ENCODE measurements at places on chromosomes 13 and 19.

GRCh38 chr13:99087954-99088491, 110.2 kb upstream of the DOCK9 start:
- DNase-seq, result no peak

DNA sequence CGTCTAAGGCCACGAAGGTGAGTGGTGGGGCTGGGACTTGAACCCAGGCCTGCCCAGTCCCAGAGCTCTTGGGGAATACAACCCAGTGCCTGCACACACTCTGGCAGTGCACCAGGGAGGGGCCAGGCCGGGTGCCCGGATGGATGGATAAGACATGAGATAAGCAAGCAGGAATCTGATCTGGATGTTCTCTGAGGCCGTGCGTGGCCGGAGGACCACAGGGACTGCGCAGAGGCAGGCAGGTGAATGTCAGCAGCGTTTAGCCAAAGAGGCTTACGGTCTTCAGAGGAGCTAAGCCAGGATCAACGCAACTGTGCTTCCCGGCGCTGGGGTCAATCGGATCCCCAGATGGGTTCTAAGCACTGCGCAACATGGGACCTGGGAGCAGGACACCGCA, 1.5 kb downstream of the ZNF787 start:
- no peak for DNase-seq

DNA sequence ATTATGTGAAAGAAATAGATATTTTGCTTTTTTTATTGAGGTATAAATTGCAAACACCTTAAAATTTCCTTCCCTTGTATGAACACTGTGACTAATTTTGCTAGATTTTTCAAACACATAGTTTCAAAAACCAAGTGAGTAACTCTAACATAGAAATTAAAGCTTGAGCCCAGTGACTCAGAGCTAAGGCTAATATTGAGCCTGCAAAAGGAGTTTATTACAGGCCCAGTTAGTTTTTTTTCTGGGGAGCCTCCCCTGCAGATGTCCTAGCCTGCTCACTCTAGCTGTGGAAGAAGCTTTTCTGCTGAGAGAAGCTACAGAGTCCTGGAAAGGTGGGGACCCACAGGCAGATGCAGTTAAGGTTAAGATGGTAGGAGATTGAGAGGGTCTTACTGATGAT, 3.4 kb downstream of the ZNF430 start:
- no peak for DNase-seq

DNA sequence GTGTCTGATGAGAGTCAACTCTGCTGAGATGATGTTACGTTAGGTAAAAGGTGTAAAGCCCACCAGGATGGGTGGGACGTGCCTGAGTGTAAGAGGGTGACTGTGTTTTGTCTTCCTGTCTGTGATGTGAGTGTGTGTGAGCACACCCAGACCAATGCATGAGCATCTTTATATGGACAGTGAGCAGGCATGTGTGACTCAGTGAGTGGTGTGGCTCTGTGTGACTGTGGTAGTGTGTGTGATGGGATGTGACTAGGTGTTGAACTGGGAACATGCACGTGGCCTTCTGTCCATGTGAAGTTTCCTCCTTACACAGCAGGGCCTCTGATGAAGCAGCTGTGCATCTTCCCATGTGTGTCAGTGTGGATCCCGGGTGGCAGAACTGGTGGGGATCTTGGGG, 17.8 kb upstream of the LGALS16 start:
- DNase-seq, result no peak

GRCh38 chr13:30978981-30979956, 46.8 kb downstream of the TEX26 start:
- peak; percentile 25 for DNase-seq

DNA sequence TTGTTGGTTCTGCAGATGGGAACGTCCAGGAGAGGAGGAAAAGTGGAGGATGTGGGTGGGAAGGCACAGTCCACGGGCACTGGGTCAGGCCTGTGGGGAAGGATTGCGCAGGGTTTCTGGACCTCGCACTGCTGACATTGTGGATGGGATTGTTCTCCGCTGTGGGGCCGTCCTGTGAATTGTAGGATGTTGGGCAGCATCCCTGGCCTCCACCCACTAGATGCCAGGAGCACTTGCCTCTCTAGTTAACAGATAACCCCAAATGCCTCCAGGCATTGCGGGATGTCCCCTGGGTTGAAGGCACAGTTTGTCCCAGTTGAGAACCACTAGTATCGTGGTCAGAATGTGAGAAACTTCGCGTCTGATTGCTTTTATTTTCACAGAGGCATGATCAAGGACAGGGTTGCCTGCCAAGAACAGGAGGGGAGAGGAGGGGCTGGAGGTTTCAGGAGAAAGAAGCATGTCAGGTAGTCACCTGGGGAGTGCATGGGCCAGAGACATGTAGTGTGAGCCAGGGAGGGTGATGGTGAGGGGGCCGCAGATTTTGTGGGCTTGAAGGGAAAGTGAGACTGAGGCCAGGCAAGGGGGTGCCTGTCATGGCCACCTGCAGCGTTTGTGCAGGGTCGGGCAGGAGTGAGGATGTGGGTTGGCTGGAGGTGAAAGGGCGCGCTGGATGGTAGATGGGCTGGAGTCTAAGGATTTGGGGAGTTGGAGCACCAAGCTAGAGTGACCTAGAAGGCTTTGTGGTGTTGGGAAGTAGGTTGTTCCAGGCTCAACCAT, 3.2 kb downstream of the ZNF628 start:
- no peak for DNase-seq

- DNase-seq, result peak; percentile 43
Observed at GRCh38 chr13:98975822-98976261, 2.0 kb downstream of the DOCK9 start.

DNA sequence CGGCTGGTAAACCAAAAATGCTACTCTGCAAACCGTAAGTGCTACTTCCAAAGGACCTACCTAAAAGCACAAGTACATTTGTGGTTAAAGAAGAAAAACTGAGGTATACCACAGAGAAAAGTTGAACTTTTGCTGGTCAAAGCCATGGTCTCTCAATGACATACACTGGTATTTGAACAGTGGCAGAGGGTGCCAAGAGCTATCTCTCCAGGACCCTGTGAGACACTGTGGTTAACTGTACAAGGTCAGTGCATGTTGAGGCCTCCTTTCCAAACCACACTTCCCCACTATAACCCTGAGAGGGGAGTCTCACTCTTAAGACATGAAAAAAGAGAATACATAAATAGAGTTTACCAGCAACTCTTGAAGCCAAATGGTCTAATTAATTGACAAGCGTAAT, 49.5 kb downstream of the COL4A1 start:
- no peak for DNase-seq

DNA sequence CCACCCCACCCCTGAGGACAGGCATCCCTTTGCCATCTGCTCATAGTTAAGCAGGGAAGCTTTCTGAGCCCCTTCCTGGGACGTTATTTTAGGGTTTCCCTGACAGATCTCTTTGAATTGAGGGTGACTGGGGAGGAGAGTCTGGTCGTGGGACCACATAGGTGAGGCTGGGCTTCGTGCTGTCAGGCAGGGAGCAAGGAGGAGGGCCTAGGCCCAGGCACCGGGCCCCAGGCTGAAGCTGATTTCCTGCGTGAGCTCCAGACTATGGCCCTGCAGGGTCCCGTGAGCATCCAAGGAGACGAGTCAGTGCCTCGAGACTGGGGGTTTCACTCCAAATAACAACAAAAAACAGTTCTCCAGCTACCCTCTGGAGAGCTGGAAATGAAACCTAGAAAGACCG, 60.4 kb downstream of the MYO9B start:
- DNase-seq, result no peak

DNA sequence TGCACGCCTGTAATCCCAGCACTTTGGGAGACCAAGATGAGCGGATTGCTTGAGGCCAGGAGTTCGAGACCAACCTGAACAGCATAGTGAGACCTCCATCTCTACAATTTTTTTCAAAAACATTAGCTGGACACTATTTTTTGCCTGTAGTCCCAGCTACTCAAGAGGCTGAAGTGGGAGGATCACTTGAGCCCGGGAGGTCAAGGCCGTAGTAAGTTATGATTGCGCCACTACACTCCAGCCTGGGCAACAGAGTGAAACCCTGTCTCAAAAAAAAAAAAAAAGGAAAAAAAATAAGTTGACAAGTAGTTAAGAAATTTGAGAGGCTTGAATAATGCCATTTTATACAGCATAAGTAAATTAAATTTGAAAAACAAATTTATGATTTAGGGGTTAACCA, 330.6 kb downstream of the MYO16 start:
- no peak for DNase-seq

DNA sequence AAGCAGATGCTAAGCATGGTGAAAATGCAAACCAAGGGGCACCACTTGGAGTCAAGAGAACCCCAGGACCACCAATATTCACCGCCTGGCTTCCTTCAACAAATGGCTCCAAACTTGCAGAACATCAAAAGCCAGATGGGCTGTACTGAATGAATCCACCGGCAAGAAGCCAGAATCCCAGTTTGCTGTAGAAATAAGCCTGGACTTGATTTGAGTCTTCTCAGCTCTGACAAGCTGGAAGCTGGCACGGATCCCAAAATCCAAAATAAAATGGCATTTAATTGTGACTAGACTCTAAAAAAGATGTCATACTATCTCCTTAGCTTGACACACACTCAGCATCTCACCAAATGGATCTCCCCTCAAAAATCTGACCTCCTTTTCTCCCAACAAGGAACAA, 11.9 kb downstream of the EFNB2 start:
- DNase-seq, result no peak

- DNase-seq, result peak; percentile 31
Observed at GRCh38 chr13:38348861-38349389, 726 bp upstream of the UFM1 start.

GRCh38 chr13:113930671-113931637, 42.9 kb downstream of the C13orf46 start:
- DNase-seq, result no peak

DNA sequence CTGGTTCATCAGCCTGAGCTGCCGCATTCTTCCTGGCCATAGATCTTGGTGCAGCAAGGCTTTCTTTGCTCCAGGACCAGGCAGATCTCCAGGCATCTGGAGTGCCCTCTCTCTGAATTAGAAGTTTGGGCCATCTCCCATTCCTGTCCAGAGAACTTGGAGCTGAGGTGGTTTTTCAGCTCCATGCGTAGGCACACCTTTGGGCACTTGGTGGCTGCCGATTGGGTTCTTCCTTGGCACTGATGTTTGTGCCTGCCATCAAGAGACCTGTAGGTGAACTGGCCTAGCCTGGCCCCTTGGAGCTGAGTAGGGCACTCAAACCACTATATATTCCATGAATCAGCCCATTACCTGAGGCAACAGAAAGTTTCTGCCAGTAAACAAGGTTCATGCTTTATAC, 206.0 kb upstream of the PCDH17 start:
- DNase-seq, result no peak

- no peak for DNase-seq
Observed at GRCh38 chr13:113582841-113583631, 1.5 kb upstream of the TFDP1 start.

DNA sequence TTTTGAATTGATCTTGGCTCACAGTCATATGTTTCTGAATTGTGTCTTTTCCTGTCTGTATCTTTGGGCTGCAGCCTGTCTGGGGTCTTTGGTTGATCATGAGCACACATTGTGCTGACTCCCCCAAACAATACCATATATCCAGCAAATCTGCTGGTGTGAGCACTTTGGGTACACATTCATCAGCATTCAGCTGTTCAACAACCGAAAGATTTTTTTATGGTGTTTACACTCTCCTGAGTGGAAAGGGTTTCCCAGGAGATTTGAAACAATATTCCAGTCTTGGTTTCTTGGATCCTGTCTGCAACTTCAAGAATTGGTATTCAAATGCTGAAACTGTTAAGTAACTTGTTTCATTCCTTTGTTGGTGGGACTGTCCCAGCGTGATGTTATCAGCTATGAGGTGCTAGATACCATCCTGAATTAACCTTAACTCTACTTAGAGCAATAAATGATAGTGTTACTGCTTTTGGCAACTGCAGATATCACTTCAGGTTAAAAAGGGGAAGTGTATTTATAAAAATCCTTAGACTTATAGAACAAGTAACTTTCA, 78.4 kb upstream of the DIAPH3 start:
- no peak for DNase-seq

DNA sequence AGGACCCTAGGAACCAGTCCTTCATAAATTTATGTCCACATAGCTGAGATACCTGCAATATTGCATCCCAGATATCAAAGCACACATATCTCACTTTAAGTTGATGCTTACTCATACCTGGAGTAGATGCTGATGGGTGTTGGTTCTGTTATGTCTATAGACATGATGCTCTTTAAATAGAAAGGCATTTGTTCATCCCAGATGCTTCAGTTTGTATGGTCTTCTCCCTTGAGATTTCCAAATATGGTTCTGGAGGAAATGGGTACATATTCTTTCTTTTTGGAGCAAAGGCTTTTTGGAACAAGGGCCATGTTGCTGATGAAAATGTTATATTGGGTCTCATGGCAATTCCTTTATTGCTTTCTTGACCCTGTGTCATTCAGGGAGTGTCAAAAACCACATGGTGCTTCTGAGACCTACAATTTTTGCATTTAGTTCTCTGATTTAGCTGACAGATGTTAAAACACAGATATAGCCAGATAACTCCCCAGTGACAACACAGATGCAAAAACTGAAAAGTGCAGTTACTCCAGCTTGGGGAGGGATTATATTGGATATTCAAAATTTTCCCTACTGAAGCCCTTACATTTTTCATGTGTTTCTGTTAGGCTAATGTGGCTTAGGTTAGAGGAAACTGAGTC, 211.4 kb downstream of the KCNRG start:
- DNase-seq, result no peak

DNA sequence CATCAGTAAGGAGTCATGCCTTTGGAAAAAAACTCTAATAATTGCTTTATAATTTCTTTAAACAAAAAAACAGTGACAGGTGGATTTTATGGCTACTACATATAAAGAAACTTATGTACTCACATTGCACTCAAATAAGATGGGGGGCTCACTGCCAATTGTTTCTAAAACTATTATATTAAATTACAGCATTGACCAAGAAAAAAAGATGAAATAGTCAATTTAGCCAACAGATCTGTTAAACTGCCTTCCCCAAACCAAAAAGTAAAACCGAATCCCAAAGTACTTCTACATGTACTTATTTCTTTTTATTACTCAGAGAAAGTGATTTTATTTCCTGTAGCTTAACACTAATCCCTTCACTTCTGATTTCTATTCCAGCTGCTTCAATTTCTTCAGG, 716.8 kb upstream of the SLITRK5 start:
- no peak for DNase-seq

DNA sequence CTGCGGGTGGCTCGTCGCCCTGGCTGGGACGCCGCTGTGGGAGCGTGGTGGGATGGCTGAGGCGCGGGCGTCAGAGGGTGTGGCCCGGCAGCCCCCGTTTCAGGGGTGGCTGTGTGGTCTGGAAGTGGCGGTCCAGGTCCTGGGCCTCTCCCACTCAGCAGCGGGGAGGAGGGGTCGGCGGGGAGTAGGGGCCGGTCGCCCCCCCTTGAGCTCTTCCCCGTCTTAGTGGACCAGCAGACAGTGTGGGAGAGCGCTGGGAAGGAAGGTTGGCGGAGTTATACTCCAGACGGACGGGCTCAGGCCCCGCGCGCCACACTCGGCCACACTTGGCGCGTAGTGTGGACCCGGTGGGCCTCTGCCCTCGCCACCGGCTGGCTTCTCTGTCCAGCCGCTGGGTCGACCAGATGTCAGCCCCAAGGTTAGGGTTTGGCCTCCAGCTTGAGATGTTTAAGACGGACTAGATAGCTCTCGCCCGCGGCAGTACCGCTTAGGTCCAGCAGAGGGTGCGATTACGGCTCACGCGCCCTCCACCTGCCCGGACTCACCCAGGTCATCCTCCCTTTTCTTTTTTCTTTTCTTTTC, 21.7 kb upstream of the ZNF429 start:
- peak; percentile 6 for DNase-seq

GRCh38 chr19:5078182-5078581, 109.3 kb downstream of the KDM4B start:
- no peak for DNase-seq
